ENCODE measurements at places on chromosomes 5 and 9.

- no peak for DNase-seq
Observed at GRCh38 chr9:34451135-34451534, 7.2 kb downstream of the FAM219A start.

DNA sequence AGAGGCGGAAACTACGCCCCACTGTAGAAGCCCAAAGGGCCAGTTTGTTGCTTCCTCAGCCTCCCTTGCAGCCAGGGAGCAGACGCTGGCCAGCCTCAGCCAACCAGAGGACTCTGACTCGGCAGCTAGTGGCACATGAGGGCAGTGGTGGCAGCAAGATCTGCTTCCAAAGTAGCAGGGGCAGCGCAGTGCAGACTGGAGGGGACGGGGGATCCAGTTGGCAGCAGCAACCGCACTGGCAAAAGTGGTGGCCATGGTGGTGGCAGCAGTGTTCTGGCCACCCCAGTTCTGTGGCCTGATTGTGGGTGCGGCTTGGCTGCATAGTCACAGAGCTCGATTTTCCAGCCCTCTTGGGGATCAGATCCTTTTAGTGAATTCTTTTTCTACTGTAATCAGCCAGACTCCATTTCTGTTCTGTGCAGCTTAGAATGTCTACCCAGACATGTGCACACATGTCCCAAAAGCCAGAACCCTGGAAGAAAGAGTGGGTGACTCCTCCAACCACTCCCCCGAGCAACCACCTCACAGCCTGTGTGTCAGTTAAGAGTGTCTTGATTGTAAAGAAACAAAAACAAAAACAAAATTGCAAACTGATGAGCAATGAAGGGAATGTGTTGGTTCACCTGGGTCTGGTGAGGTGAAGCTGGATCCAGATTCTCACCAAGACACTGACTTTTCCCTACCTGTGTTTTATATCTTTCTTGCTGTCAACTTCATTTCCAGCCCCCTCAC is 11.0 kb upstream of the ZBTB43 start:
- DNase-seq, result no peak

DNA sequence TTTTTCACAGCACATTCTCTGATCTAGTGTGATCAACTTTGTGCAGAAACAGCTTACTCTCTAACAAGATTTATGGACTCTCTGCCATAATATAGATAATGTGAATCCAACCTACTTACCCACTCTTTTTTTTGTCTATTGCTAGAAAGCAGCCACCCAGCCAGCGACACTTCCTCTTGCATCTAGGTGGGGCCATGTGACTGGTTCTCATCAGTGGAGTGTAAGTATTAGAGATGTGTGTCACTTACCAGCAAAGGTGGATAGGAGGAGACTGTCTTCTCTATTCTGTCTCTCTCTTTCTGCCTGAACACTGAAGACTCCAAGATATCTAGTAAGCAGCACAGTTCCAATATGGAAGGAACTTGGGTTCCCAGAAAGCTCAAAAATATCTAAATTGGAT is 174.8 kb downstream of the MCTP1 start:
- DNase-seq, result no peak

GRCh38 chr5:152113401-152113800 is 188.8 kb upstream of the GLRA1 start:
- peak; percentile 2 for DNase-seq

DNA sequence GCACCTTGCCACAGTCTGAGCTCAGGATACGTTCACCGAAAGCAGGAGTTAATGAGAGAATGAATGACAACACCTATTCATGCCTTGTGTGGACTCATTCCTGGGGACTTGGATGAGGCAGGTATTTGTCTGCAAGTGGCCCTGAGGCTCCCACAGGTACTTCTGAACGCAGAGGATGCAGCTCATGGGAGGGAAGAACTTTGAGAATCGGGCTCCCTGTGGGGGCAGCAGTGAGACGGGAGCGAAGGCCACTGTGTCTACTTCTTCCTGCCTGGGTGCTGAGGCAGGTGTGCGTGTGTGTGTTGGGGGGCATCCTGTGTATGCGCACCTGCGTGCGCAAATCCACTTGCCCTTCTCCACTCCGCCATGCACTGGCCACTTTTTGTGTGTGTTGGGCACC is 42.2 kb downstream of the PTPN3 start:
- DNase-seq, result no peak

DNA sequence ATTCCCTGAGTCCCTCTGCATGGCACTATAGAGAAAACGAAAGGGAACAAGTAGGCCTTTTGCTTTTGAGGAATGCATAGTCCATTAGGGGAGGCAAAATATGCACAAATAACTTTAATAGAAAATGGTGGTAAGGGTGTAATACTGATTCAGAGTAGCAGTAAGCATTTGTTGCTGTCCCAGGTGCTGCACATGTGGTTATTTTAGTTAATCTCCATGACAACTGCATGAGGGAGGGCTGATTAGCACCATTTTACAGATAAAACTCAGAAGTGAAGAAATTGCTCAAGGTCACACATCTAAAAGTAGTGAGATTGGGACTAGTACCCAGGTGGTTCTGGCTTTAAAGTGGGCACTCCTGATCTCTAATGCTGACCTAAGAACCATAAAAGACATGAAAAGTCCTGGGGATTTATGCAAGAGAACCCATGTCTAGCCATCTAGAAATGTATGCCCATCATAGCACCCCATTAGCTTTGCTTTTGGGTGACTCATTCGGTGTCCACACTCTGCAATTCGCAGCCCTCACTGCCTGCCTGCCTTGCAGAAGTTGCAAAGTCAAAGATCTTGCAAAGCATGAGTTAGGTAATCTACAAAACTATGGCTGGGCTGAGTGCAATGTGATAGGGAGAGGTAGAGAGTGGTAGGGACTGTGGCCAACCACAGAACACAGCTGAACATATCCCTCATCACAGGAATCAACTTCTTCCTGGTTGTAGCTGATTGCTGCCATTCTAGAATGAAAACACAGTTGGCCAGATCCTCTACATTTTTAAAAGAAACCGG is 195.2 kb downstream of the PTTG1 start:
- no peak for DNase-seq

- no peak for DNase-seq
Observed at GRCh38 chr5:31343946-31344345, 150.5 kb downstream of the CDH6 start.
